ENCODE measurements at places on chromosomes 3 and 15.
A peak's percentile ranks its signal among the peaks of the same experiment; 100 is the strongest.

DNA sequence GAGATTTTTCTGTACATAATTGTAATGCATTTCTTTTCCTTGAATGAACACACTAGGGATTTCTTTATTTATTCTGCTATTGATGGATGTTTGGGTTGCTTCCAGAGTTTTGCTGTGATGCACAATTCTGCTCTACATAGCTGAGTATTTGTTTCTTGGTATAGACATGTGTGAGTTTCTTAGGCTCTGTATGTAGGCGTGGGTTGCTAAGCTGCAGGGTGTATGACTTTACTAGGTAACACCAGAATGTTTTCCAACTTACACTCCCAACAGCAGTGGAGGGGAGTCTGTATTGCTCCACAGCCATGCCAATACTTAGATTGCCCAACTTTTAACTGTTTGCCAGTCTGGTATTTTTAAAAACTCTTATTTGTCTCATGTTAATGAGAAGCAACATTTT is 155.5 kb upstream of the TNIK start:
- DNase-seq = no peak

GRCh38 chr15:36658898-36659639 is 79.6 kb downstream of the CDIN1 start:
- DNase-seq = no peak

DNA sequence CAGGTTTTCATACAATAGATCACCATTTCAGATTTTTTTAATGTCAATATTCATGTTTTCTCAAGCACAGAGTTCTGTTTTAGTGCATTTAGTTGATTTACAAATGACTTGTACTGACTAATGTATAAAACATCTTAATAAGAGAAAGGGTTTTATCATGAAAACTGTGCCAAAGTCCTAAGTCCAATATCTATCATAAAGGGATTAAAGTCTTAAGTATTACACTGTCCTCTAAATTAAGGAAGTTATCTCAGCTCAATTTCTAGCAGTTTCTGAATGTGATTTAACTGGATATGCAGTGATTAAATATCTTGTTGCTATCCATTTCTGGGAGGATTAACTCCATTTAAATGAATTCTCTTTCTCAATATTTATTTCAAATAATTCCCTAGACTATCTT is 381.1 kb upstream of the CNTN4 start:
- DNase-seq = no peak

- no peak for DNase-seq
These were observed 11.5 kb downstream of the CLRN1 start for GRCh38 chr3:150960708-150961684.

GRCh38 chr15:65841121-65841930 is 28.0 kb upstream of the RAB11A start:
- DNase-seq = peak; percentile 41

DNA sequence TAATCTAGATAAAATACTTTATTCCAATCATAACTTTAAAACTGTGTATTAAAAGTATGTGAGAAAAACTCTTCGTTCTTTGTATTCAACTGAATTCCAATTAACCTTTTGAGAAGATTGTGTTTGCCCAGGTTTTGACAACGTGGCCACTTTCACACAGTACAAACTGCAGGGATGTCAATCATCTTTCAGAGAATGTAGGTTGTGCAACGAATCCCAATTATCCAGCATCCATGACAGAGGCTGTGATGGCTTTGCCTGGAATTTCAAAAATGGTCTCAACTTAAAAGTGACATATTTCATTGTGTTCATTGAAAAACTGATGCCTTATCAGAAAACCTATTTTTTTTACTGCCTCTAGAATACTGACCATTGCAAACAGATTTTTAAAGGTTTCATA is 615.1 kb upstream of the KCNMB2 start:
- no peak for DNase-seq

DNA sequence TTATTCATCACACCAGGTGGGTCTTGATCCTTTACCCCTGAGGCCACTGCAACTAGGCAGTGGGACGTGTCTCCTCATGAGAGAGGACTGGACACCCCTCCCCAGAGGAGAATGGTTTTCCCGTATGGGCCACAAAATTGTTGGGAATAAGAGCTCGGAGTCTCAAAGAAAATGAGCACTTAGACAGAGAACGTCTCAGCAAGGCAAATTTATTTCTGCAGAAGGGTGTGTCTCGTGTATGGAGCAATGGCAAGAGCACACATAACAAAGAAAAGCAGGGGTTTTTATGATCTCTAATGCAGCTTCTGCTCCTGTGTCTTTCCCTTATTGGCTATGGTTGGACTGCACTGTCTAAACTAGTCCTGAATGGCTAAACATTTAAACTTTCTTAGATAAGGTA is 803.5 kb downstream of the PLOD2 start:
- no peak for DNase-seq

DNA sequence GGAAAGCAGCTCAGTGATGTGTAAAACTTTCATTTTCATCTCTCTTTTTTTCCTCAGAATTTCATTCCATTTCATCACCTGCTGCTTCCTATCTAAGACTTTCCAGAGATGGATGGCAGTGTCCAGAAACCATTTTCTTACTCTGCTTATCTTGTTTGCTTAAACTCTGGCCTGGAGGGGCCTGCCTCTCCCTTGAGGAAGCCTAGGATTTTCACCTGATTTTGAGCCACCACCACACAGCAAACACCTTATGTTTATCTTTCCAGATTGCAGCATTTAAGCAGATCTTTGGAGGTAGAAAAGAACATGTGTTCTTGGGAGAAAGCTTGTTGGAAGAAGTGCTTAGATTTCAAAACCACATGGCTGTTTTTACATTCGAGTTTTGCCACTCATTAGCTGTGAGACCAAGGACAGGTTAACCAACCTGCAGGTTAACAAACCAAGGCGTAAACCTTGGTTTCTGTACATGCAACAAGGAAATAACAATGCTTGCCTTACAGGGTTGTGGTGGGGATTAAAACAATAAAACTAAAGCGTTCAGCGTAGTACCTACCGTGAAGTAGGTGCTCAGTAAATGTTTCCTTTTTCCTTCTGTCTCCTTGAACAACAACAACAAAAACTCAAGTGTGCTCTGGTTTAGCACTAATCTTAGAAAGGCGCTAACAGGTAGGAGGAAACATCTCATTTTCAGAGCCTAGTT is 120.3 kb downstream of the CLSTN2 start:
- DNase-seq = no peak

DNA sequence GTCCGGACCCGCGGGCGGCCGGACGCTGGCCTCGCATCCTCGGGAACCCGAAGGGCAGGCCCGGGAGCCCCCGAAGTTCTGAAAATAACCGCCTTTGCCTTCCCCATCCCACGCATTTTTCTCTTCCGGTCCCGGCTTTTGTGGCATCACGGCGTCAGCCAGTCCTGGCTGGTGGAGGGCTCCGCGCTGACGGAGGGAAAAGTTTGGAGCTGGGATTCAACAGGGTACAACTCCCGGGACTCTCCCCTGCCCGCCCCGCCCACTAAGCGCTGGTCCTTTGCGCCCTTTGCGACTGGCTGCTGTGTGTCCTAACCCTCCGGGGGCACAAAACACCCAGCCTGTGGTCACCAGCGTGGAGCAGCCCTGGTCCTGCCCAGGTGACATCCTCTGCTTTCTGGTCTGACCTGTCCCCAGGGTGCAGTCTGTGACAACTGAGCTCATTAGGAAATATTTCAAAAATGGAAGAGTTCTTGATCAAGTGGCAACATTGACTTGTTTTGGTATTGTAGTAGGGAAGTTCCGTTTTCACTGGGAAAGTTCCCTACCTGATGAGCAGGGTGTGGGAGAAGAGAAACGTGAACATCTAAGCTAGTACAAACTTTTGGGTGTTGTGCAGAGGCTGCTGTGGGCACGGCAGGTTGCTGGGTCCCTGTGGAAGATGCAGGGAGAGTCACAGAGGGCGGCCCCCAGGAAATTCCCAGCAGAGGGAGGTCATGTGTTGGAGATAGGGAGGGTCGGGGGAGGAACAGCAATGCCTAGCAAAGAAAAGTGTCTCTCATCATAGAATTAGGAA is 775 bp downstream of the ARNT2 start:
- peak; percentile 33 for DNase-seq

- no peak for DNase-seq
These were observed 114.6 kb downstream of the SEMA5B start for GRCh38 chr3:122912772-122913538.

DNA sequence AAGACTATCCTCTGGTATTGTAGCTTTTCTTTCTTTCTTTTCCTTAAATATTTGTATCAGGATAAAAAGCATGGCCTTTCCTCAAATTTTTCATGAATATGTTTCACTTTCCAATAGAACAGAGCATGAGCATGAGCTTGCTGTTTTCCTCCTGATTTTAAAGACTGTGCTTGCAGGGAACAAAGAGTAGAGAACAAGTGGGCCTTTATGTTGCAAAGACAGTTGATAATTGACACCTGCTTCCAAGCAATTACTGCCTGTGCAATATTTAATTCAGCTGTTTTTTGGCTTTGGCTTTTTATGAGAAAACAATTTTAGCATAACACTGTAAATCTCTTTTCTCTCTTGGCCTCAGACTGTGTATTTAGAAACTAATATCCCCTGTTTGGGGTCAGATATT is 263.6 kb upstream of the AZI2 start:
- no peak for DNase-seq

- DNase-seq = no peak
These were observed 115.6 kb downstream of the GREM1 start for GRCh38 chr15:32833379-32833821.

DNA sequence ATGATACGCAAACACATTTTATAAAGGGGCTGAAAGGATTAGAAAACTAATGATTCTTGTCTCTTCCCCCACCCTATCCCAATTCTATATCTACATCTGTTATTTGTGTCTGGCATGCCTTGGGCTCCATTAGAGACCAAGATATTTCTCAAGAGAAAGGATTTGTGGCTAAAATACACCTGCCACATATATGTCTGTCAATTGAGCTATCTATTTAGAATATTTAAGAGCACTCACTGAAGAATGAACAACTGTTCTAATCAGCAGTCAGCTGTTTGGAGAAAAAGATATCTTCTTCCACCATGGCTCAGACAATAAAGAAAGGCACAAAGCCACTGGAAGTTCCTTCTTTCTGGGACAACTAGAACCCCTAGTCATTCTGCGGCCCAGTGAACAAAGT is 61.7 kb upstream of the LRRN1 start:
- no peak for DNase-seq

GRCh38 chr15:81178365-81178764 is 18.3 kb upstream of the IL16 start:
- no peak for DNase-seq

- DNase-seq = no peak
These were observed 80.0 kb upstream of the SKOR1 start for GRCh38 chr15:67745073-67746006.

GRCh38 chr3:65729555-65729954 is 309.2 kb downstream of the MAGI1 start:
- DNase-seq = no peak

DNA sequence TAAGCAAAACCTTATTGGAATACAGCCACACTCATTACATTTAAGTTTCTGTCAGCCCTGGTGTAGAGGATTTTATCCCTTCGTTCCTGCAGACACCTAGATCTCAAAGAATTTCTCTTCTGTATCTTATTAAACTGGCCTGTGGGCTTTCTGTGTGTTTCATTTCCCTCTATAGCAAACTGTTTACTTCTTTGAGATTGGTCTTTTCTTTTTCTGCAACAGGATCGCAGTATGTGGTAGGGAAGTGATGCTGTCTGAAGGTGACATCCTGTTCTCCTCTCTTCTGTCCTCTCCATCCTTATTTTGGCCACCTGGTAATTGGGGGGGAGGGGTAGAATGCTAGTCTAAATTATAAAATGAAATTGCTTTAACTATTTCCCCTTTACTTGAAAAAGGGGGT is 25.5 kb downstream of the ATP1B3 start:
- no peak for DNase-seq

DNA sequence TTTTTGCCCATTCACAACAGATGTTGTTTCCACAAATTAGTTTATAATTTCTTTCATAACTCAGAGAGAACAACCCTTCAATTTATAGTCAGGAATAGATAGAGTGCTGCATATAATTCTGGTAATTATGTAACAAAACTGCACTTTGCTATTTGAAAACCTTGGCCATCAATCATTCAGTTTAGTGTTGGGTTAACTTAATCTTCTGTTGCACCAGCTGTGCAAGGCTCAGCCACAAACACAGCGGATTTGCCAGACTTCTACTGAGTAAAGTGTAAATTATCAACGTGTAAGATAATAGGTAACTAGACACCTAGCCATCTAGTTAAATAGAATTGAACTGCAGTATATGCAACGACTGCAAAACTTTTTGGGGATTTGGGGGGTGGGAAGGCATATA is 1064.3 kb upstream of the EPHA6 start:
- DNase-seq = no peak

- DNase-seq = no peak
These were observed 19.1 kb downstream of the FAM81A start for GRCh38 chr15:59457103-59457502.
